ENCODE measurements at places on chromosomes 11 and 22. TPM values are rescaled to one million over a fixed set of nuclear protein-coding genes. Genes with fewer than 3 reads are reported as not detected.

The PATE4 gene
- total RNA-seq, result not detected

The RASD2 gene
- total RNA-seq, result 1.1 TPM

The POU2F3 gene
- not detected for total RNA-seq

The PRR33 gene
- not detected for total RNA-seq

The CHADL gene
- total RNA-seq, result not detected

The ARFIP2 gene
- 56.9 TPM for total RNA-seq

The GGTLC2 gene
- not detected for total RNA-seq

The PRODH gene
- total RNA-seq, result 0.89 TPM

The CARNS1 gene
- 0.16 TPM for total RNA-seq

The POU2AF3 gene
- total RNA-seq, result 0.53 TPM
